Lung (tissue), 17 donors: ENCODE measurements at places on chromosomes 5 and 9.

- no peak for DNase-seq
- no peak overlapping the region for H3K27ac ChIP-seq
These were observed 521.9 kb downstream of the TLE4 start for GRCh38 chr9:80093695-80094094.

DNA sequence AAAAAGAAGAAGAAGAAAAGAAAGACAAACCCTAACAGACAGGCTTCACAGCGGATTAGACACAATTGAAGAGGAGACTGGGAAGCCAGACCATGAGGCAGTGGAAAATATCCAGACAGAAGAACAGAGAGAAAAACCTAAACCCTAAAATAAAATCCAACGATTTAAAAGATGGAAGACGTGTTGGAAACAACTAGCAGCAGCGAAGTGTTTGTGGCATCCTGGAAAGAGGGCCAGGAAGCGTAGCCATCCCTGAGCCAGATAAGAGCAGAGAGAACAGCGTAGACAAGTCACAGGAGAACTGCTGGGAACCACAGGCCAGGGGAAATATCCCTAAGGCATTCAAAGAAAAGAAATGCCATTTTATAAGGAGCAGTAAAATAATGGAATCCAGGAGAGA is 39.7 kb upstream of the NKD2 start:
- H3K27me3 ChIP-seq, result peaks cover 3% of the 10 kb centered on the region
- H3K4me3 ChIP-seq, result no peak overlapping the region
- H3K27ac ChIP-seq, result peak overlapping the region; percentile 37

GRCh38 chr9:91949946-91950664 is at the start of gene ROR2:
TSS of gene ROR2 (minus strand) at chr9:91950228.
- H3K27me3 ChIP-seq, result peaks cover 21% of the 10 kb centered on the region
- H3K4me1 ChIP-seq, result peaks cover 9% of the 10 kb centered on the region
- H3K36me3 ChIP-seq, result no peaks in the 10 kb centered on the region
- DNase-seq, result peak; percentile 91
- no peak within 1 kb of the TSS for H3K27ac ChIP-seq

- H3K27ac ChIP-seq, result no peak overlapping the region
- H3K4me1 ChIP-seq, result no peaks in the 10 kb centered on the region
- no peaks in the 10 kb centered on the region for H3K27me3 ChIP-seq
- DNase-seq, result no peak
- no peaks in the 10 kb centered on the region for H3K36me3 ChIP-seq
These were observed 137.6 kb downstream of the UGCG start for GRCh38 chr9:112034216-112034611.

GRCh38 chr5:76542887-76543690 is 80.1 kb downstream of the F2RL2 start:
- peak; percentile 85 for DNase-seq
- no peaks in the 10 kb centered on the region for H3K36me3 ChIP-seq
- peak overlapping the region; percentile 8 for H3K27ac ChIP-seq
- no peaks in the 10 kb centered on the region for H3K27me3 ChIP-seq

DNA sequence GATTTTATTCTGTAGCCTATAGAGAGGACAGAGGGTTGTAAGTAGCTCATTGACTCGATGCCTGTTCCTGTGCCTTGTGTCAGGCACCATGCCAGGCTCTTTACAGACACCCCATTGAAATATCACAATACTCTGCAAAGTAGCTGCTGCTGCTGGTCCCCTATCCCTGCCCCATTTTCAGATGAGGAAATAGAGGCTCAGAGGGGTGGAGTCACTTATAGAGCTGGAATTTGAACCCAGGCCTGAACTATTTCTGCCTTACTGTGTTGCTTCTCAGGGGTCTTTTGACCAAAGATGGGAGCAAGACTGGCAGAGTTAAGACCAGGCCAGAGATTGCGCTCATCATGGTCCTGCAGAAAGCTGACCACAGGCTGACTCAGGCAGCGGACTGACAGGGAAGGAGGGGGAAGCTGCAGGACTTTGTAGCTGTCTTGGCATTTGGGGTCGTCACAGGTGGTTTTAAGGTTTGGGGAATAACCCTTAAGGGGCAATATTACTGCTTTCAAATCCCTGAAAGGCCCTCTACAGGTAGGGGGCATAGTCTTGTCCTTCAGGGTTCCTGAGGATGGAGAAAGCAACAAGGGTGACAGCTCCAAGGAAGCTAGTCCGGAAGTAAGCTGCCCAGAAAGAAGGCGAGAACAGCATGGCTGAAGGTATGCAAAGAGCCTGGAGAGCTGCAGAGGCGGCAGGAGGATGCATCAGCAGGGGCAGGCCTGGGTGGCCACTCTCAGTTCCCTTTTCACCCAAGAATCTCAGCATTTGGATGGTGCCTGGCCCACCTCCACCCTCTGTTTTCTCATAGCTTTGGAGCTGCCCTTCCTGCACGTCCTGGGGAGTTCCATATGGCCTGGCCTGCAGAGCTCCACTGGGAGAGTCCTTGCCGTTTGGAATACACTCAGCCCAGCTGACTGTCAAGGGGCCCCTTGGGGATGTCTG is 18.3 kb upstream of the NDST1 start:
- H3K36me3 ChIP-seq, result no peaks in the 10 kb centered on the region
- peaks cover 57% of the 10 kb centered on the region for H3K4me1 ChIP-seq
- DNase-seq, result peak; percentile 83
- peak overlapping the region; percentile 94 for H3K27ac ChIP-seq
- no peak overlapping the region for H3K4me3 ChIP-seq

- H3K27me3 ChIP-seq, result no peaks in the 10 kb centered on the region
- no peaks in the 10 kb centered on the region for H3K36me3 ChIP-seq
- no peak overlapping the region for H3K4me3 ChIP-seq
- peaks cover 14% of the 10 kb centered on the region for H3K4me1 ChIP-seq
- DNase-seq, result no peak
These were observed 2.6 kb downstream of the ANXA1 start for GRCh38 chr9:73154271-73154670.

- no peak overlapping the region for H3K4me3 ChIP-seq
- no peak overlapping the region for H3K27ac ChIP-seq
- no peak for DNase-seq
These were observed 384.8 kb upstream of the PCSK5 start for GRCh38 chr9:75505654-75506053.

DNA sequence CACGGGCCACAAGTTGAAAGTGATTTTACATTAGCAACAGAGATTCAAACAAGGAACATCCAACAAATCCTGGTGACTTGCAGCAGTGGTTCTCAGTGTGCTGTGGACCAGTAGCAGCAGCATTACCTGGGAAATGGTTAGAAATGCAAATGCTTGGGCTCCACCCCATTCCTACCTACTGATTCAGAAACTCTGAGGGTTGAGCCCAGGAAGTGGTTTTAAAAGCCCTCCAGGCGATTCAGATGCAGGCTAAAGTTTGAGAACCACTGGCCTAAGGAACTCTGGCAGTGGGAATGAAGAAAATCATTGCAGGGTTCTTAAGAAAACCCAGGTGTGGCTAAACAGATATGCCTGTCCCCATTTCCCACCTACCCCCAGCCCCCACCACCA is 398.8 kb downstream of the ENC1 start:
- H3K27ac ChIP-seq, result no peak overlapping the region
- no peak overlapping the region for H3K4me3 ChIP-seq
- no peaks in the 10 kb centered on the region for H3K27me3 ChIP-seq
- H3K36me3 ChIP-seq, result no peaks in the 10 kb centered on the region

DNA sequence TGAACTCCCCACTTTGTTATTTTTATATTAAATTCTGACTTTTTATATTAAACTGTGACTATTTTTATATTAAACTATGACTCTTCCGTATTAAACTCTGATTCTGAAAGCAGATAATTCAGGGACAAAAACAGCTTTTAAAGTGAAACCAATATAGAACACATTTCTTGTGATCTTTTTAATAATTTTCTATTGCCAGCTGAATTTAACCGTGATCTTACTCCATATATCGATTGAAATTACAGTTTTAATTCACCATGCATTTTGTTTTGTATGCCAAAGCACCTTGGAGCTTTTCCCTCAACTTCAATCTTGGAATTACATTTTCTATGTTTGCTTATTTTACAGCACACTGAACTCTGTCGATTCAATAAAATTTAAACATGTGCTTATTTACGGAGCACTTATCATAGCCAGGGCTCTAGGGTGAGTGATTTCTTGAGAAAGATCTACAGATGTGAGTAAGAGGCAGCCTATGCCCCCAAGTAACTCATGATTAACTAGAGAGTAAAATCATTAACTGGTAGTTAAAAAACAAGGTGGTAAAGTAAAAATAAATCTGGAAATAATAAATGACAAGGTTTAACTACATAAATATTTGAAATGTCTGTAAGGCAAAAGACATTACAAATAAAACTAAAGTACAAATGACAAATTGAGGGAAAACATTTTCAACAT is 72.9 kb upstream of the ALDH1B1 start:
- peak; percentile 21 for DNase-seq
- no peaks in the 10 kb centered on the region for H3K36me3 ChIP-seq
- H3K27me3 ChIP-seq, result no peaks in the 10 kb centered on the region
- no peak overlapping the region for H3K27ac ChIP-seq
- H3K4me3 ChIP-seq, result no peak overlapping the region

DNA sequence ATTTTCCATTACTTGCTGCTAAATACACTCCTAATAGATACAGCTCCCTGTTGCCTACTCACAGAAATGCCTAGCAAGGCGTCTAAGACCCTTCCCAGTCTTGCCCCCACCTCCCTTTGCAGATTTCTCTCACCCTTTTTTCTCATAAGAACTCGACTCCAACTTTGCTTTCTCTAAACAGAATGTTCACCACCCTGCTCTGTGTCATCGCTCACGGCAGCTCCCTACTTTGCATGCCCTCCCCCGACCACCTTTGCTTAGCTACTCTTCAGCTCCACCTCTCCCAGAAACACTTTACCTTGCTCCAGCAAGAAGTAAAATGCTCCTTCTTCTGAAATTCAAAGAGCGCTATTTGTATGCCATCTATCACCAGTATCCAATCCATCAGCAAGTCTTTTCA is 15.2 kb upstream of the PPP1R2B start:
- DNase-seq, result no peak
- no peaks in the 10 kb centered on the region for H3K36me3 ChIP-seq
- H3K4me3 ChIP-seq, result no peak overlapping the region
- H3K4me1 ChIP-seq, result no peaks in the 10 kb centered on the region
- no peak overlapping the region for H3K27ac ChIP-seq
- no peaks in the 10 kb centered on the region for H3K27me3 ChIP-seq

DNA sequence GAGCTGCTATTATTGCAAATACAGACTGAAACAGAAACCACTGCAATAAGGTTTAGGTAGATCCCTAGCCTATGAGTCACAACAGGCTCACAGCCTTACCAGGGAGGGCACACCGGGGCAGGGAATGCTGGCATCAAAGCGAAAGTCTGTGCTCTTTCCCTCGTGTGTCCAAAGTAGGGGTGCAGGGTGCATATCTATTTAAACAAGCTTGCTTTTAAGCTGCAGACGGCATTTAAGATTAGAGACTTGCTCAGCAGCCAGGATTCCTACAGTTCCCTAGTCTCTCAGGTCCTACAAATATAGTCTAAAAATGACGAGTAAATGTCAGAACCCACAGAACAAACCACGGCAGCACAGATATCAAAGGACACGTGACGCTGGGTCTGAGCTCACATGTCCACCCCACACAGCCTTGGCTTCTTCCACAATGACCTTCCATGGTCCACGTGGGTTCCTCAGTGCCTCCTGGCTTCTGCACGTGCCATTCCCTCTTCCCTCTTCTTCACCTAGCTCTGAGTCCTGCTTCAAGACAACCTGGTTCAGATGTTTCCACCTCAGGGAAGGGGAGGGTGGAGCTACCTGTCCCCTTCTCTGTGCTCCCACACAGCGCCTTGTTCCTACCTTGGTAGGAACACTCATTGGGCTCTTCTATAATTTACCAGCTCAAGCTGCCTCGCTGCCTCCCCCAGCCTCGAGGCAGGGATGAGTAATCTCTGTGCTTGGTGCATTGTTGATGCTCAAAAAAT is 193.2 kb downstream of the MAPKAP1 start:
- H3K4me3 ChIP-seq, result no peak overlapping the region
- H3K27me3 ChIP-seq, result no peaks in the 10 kb centered on the region
- DNase-seq, result no peak
- H3K4me1 ChIP-seq, result peaks cover 12% of the 10 kb centered on the region
- H3K36me3 ChIP-seq, result no peaks in the 10 kb centered on the region
- H3K27ac ChIP-seq, result peak overlapping the region; percentile 62

GRCh38 chr5:54533541-54534190 is 16.1 kb downstream of the SNX18 start:
- peak; percentile 91 for DNase-seq
- H3K4me3 ChIP-seq, result no peak overlapping the region
- H3K27me3 ChIP-seq, result no peaks in the 10 kb centered on the region
- H3K27ac ChIP-seq, result peak overlapping the region; percentile 58
- H3K36me3 ChIP-seq, result no peaks in the 10 kb centered on the region

GRCh38 chr5:127233590-127233989 is 57.0 kb upstream of the MEGF10 start:
- H3K4me3 ChIP-seq, result no peak overlapping the region
- H3K27me3 ChIP-seq, result no peaks in the 10 kb centered on the region
- H3K36me3 ChIP-seq, result no peaks in the 10 kb centered on the region
- no peaks in the 10 kb centered on the region for H3K4me1 ChIP-seq
- H3K27ac ChIP-seq, result no peak overlapping the region

- H3K4me3 ChIP-seq, result no peak overlapping the region
- H3K36me3 ChIP-seq, result no peaks in the 10 kb centered on the region
- no peaks in the 10 kb centered on the region for H3K27me3 ChIP-seq
These were observed 136.1 kb downstream of the PDE4D start for GRCh38 chr5:59757442-59757841.

- H3K4me1 ChIP-seq, result no peaks in the 10 kb centered on the region
- no peaks in the 10 kb centered on the region for H3K36me3 ChIP-seq
- DNase-seq, result no peak
- H3K27ac ChIP-seq, result no peak overlapping the region
These were observed 4.3 kb downstream of the KCNT1 start for GRCh38 chr9:135706288-135706687.

DNA sequence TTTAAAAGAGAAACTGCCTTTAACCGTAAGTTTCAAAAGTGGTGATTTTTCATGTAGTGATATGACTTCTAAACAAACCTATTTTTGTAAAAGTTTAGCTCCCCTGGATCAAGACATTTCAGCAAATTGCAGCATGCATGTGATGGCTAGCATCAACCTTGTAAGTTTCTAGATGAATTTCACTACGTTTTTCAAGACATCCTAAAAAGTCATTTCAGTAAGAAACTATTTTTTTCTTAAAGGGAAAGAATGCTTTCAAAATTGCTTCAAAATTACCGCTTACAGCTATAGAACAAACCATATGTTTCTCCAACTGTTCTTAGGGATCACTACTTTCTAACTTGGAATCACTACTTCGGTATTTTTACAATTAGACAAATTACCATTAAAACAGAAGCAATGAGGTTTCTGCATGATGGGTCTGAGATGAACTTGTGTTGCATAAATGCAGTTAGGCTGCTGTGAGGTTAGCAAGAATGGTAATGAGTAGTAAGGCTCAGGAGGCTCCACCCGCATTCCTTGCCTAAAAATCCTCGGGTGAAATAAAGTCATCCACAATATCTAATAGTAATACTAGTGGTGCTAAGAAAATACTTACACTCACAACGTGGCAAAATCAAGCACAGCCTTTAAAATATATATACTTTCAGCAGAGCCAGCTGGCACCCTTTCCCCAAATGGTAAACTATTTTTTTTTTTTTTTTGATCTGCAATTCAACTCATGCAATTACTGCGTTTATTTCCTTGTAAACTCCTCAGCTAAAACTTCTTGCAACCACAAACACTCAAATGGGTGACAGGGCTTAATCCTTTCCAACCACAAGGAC is 53.8 kb downstream of the CDC14B start:
- peak overlapping the region; percentile 68 for H3K4me3 ChIP-seq
- peak; percentile 53 for DNase-seq
- peaks cover 3% of the 10 kb centered on the region for H3K36me3 ChIP-seq
- H3K4me1 ChIP-seq, result no peaks in the 10 kb centered on the region

GRCh38 chr5:8176101-8176693 is 307.2 kb downstream of the MTRR start:
- DNase-seq, result no peak
- H3K27ac ChIP-seq, result no peak overlapping the region
- no peaks in the 10 kb centered on the region for H3K27me3 ChIP-seq
- no peak overlapping the region for H3K4me3 ChIP-seq
- H3K36me3 ChIP-seq, result no peaks in the 10 kb centered on the region
